Dorsolateral prefrontal cortex (tissue), 122 donors: ENCODE measurements at places on chromosomes 2 and 18. TPM values are rescaled to one million over a fixed set of nuclear protein-coding genes. Genes with fewer than 3 reads are reported as not detected.

DNA sequence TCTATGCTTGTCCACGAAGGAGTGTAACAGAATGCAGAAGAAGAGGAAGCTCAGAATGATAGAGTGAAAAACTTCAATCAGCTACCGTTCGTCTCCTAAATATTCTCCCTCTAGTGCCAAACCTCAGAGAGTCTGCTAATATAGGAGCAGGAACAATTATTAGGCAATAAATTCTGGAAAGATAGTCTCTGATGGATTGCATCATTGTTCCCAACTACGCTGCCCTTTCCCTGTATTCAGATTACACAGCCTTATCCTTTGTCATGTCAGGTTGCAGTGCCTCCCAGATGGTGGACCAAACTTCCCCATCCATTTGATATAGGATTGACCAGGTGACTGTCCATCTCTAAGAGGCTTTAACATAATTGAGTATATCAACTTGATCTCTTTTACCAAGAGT is 811.5 kb upstream of the CHAC2 start:
- DNase-seq = no peak

GRCh38 chr2:233338046-233338445 is 16.2 kb upstream of the DGKD start:
- no peak for DNase-seq

DNA sequence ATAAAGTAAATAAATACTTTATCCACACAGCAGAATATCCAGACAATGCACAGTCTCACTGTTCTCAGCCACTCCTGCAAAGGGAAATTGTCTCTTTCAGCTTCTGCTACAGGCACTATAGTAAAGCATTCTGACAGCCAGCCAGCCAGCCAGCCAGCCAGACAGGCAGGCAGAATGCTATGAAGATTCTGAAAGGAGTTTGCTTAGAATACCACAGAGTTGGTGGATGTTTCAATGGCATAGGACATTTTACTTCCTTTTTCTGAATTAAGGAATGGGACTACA is 116.1 kb upstream of the CYP26B1 start:
- no peak for DNase-seq

Gene MYCN
- total RNA-seq = 7.2 TPM

Gene REG1B
- not detected for total RNA-seq

Gene DPYSL5
- total RNA-seq = 75.7 TPM

Gene GKN2
- not detected for total RNA-seq
